Activated T-cell treated with anti-CD3 and anti-CD28 coated beads for 48 hours (primary cell): ENCODE measurements at places on chromosomes 3 and 15.

DNA sequence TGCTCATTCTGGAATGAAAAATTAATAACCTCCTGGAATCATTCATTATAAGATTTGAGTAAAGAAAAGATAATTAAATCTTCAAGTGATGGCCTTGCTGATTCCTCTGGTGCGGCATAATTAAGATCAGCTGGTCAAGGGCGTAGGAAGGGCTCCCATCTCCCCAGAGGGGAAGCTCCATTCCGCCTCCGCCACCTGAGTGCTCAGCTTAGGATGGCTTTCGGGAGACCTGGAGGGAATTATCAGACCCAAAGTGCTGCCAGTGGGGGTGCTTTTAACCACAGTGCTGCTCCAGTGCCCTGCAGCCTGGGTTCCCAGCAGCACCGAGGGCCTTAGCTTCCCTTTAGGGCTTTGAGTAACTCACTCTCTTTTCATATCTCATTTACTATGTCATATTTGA, 556.6 kb upstream of the RGMA start:
- DNase-seq: no peak

DNA sequence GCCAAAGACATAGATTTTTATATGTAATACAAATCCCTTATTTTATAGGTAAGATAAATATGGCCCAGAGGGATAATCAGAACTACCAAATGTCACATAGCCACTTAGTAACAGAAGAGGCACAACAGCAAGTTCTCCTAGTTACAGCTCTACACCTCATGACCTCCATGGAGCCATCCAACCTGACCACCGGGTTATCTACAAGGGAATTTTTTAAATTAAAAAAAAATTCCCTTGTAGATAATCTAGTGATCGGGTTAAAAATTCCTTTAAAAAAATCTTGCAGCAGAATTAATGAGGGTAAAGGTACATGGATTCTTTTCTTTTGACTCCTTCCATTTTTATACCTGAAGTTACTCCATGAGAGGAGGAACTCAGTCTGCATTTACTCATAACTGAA, 365.2 kb upstream of the WNT5A start:
- no peak for DNase-seq

GRCh38 chr15:100152463-100152862, 189.3 kb downstream of the ADAMTS17 start:
- no peak for DNase-seq

DNA sequence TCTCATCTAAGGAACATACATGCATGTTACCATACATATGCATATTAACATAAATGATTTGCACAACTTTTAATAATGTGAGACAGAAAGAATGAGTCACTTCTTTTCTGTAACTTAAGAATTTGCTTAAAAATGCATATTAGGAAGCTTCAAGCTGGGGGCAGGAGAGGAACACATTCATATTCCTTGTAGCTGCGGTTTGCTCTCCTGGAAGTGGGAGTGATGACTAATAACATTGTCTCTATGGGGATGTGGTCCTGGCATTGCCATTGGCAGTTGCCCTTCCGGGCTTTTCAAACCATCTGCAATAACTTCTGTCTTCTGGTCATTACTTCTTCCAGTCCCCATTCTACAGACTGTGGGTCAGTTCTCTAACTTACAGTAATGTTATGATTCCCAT, 15.6 kb downstream of the CHST2 start:
- no peak for DNase-seq

DNA sequence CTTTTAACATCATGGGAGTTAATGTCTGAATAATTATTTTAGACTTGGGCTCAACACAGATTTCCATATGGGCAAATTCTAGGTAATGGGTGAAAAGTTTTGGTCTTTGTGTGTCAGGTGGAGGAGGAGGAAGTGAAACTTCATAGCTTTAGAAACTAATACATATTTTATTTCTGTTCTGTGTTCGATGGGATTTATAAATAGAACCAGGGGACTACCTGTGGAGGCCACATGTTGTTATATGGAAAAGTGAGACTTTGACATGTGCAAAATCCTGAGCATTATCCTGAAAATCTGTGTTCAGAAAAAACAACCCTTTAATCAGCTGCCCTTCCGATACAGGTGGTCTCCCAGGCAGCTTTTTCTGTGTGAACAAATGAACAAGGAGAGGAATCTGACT, 209.5 kb downstream of the SOX2 start:
- DNase-seq: no peak

DNA sequence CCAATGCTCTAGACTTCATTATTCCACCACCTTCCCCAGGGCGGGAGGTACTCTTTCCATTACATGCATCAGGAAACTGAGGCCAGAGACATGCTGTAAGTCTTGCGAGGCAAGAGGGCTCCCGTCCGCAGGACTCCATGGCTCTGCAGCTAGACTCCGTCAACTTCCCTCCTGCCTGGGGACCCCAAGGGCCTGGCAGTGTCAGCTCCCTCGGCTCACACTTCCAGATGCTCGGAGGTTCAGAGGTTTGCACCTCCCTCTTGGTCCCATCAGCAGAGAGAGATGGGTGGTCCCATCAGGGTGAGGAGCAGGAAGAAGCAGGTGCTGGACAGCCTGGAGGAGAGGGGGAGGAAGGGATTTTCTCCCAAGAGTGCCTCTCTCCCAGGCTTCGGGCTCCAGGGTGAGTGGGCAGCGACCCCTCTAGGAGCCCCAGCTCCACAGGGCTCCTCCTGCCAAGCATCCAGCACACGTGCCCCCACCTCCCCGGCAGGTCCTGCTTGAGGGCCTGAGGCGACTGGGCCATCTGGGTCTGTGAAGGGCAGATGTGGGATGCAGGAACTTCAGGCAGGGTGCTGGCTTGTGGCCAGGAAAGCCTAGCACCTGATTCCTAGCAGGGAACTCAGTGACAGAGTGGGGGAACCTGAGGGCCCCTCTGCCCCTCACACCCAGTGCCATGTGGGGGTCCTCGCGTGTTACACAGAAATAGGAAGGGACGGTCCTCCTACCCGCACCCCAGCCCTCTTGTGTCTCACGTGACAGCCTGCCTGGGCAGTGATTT, 9.3 kb downstream of the PAK6 start:
- DNase-seq: no peak

DNA sequence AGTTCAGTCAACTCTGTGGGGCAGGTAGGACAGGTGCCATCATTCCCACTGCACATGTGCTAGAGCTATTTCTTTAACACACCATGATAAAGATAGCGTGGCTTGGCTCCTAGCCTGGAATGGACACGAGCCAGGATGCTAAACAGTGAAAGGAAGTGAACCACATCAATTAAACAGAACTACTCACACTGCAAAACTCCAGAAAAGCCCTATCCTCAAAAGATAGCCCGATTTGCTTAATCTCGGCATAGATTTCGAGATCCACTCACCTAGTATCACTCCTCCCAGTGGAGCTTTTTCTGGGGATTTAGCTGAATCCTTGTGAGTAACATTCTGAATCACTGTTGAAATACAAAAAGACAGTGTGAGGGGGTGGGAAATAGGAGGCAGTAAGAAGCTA, 118.0 kb downstream of the ABI3BP start:
- DNase-seq: no peak

- no peak for DNase-seq
Measured at GRCh38 chr3:168497183-168497582, 401.5 kb upstream of the GOLIM4 start.

GRCh38 chr15:39508536-39508935, 72.3 kb upstream of the THBS1 start:
- DNase-seq: no peak

GRCh38 chr15:90234096-90234988, at the start of gene GDPGP1:
GDPGP1 (plus strand) TSS chr15:90234209; CDS start chr15:90240909, 6,700 bp downstream.
- DNase-seq: no peak

DNA sequence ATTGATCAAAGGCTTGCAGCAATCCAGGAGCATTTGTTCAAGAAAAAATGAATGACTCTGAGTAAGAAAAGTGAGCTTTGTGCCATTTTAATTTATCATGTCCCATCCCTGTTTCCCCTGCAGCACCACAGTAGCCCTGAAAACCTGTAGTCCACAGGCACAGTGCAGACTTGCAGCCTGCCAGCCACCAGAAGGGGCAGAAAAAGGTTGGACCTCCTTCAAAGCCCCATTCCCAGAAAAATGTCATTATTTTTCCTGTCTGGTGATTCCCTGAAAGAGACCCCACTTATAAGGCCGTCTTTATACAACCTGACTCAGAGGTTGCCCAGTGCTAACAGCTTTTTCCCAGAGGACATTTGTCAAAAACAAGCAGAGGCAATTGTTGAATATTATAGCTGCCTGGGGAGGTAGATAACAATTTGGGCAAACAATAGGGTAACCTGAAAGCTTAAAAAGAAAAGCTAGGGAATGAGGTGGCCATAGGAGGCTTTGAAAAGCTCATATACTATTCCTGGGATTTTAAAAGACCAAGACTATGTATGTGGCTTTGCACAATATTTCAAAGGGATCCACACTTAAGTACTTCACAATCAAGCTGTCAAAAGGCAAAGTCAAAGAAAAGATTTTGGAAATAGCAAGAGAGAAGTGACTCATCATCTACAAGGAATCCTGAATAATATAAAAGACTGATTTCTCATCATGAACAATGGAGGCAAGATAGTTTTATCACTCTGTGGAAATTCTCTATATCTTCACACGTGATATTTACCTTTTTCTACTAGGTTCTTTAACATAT, 136.8 kb upstream of the PLXNA1 start:
- no peak for DNase-seq

GRCh38 chr3:148233403-148233802, 464.3 kb upstream of the AGTR1 start:
- no peak for DNase-seq

- DNase-seq: peak; percentile 19
Measured at GRCh38 chr15:89575656-89576416, 567 bp downstream of the TICRR start.

GRCh38 chr3:196931828-196932587, 10.3 kb downstream of the NCBP2 start:
- no peak for DNase-seq

GRCh38 chr3:172087602-172088580, 48.5 kb downstream of the FNDC3B start:
- no peak for DNase-seq

DNA sequence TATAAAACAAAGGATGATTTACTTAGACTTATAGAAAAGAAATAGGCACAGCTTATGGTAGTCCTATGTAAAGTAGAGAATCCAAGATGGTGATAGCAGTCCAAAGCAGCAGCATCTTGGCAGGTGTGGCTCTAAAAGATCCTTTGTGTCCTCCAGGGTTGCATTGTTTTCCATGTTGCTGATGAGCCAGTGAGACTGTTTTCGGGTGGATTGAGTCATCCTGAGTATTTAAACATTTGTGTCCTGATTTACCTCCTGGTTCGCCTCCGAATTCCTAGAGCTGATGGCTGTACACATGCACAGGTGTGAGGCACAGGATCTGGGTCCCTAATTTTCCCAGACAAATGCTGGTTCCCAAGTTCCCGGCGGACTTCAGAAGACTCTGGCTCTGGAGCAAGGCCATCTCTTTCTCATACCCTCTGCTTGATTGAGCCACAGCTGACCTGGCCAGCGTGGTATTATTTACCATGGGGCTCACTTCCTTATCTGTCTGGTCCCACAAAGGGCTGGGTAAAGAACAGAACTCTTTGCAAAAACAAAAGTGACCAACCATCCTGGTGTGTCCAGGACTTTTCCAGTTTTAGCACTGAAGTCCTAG, 51.0 kb downstream of the ARNT2 start:
- DNase-seq: no peak

GRCh38 chr15:70557521-70558258, 205.7 kb downstream of the UACA start:
- no peak for DNase-seq

GRCh38 chr3:12379640-12380429, 91.0 kb downstream of the PPARG start:
- DNase-seq: no peak

DNA sequence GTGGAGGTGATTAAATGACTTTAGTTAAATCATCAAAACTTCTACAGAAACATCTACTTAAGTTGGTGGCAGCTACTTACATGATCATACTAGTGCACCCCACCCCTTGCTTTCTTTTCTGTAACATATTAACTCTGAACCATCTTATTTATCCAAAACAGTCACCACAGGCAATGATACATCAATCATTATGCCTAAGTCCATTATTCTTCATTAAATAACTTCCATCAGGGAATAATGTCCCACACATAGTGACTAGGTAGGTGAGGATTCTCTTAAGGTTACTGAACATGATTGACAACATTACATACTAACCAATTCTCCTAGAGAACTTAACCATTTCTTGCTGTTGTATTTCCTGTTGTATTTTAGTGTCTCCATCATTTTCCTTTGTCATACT, 210.2 kb downstream of the NR1D2 start:
- no peak for DNase-seq

- no peak for DNase-seq
Measured at GRCh38 chr15:72492733-72493132, 18.6 kb downstream of the ARIH1 start.

- DNase-seq: no peak
Measured at GRCh38 chr3:34068505-34068904, 270.1 kb downstream of the PDCD6IP start.

DNA sequence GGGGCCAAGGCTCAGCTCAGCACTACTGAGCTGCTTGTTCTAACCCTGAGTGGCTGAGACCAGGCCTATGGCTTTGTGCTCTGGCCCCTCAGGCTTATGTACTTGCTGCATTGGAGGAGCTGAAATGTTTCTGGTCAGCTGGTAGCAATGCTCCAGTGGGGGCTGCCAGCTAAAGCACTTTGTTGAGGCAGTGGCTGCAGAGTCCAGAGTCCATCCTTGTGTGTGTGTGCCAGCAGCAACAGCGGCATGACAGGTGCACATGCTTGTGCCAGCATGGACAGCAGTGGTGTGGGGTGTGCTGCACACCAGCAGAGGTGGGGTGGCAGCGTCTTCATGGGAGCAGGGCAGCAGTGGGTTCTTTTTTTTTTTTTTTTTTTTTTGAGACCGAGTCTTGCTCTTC, 169.1 kb downstream of the VPS8 start:
- DNase-seq: no peak

DNA sequence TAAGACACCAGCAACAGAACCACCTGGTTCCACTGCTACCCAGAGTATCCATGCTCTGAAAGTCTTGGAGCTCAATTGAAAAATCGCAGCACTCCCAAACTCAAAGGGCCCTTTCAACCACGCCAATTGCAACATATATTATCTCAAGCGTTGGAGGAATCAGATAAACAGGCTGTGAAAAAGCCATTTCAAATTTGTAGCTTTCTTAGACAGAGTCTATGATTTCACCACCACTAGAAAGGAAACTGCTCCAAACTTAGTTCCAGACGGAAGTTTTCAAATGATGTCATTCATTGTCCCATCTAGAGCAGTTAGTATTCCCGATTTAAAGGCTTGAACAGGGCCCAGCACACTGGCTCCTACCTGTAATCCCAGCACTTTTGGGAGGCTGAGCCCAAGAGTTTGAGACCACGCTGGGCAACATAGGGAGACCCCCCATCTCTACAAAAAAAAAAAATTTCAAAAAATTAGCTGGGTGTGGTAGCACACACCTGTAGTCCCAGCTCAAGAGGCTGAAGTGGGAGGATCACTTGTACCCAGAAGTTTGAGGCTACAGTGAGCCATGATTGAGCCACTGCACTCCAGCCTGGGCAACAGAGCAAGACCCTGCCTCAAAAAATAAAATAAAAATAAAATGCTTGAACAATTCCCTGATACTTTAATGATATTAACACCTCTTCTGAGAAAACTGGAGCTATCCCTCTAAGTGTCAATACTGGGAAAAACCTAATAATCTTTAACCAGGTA, 16.8 kb downstream of the TNIK start:
- no peak for DNase-seq

GRCh38 chr15:100890051-100890720, 10.6 kb downstream of the ALDH1A3 start:
- DNase-seq: no peak
